ENCODE measurements at places on chromosomes 3 and 15. TPM values are rescaled to one million over a fixed set of nuclear protein-coding genes. Genes with fewer than 3 reads are reported as not detected.

CYP11A1 gene
- total RNA-seq, result not detected

ACAN gene
- total RNA-seq, result 1.2 TPM

FGD5 gene
- 0.04 TPM for total RNA-seq

IL1RAP gene
- 4.0 TPM for total RNA-seq

CHRNB4 gene
- total RNA-seq, result 1.3 TPM

KLF15 gene
- 1.0 TPM for total RNA-seq

GOLGA8Q gene
- total RNA-seq, result 0.09 TPM

LSMEM2 gene
- not detected for total RNA-seq

GOLGA8O gene
- total RNA-seq, result 0.27 TPM

TMEM39A gene
- 23.0 TPM for total RNA-seq

TIMP4 gene
- total RNA-seq, result 10.8 TPM

RLBP1 gene
- not detected for total RNA-seq

C2CD4A gene
- total RNA-seq, result 0.14 TPM

BBX gene
- 13.3 TPM for total RNA-seq

SKOR1 gene
- total RNA-seq, result not detected

GXYLT2 gene
- 1.0 TPM for total RNA-seq

SI gene
- not detected for total RNA-seq

C2CD4B gene
- total RNA-seq, result 0.10 TPM

SLC6A20 gene
- total RNA-seq, result 0.04 TPM

CDC25A gene
- total RNA-seq, result 10.2 TPM

GP5 gene
- 0.02 TPM for total RNA-seq

MYRIP gene
- not detected for total RNA-seq

PRR23E gene
- not detected for total RNA-seq

DUOXA2 gene
- not detected for total RNA-seq

ATP13A4 gene
- not detected for total RNA-seq

CERS3 gene
- not detected for total RNA-seq

AQP9 gene
- 0.05 TPM for total RNA-seq

UROC1 gene
- not detected for total RNA-seq

RAD51 gene
- 23.7 TPM for total RNA-seq

LIPC gene
- total RNA-seq, result not detected

HTR3E gene
- total RNA-seq, result not detected

CILP gene
- total RNA-seq, result 0.67 TPM

BSN gene
- 0.25 TPM for total RNA-seq

ARGFX gene
- total RNA-seq, result not detected

PLD1 gene
- 8.1 TPM for total RNA-seq

SNX4 gene
- total RNA-seq, result 27.3 TPM

Measured in A549 treated with dexamethasone at 1 μM for 4 hours (cell line).